DMS79 treated with DMSO at 0.1 percent for 48 hours (cell line): ENCODE measurements at places on chromosomes 11 and 22.

- peak; percentile 6 for DNase-seq
Measured at GRCh38 chr22:40031766-40032470, 37.2 kb downstream of the FAM83F start.

DNA sequence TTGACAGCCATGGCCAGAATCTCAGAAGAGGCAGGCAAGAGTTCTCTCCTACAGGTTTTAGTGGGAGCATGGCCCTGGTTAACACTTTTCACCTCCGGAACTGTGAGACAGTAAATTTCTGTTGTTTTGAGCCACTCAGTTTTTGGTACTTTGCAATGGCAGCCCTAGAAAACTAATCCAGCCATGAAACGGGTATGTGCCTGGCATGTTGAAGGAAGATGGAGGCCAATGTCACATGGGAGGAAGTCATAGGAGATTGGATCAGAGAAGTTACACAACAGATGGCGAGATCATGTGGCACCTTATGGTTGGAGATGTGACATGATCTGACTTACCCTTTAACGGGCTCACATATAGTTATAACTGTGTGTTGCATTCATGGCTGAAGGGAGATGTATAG is 63.2 kb upstream of the EED start:
- DNase-seq, result no peak

- no peak for DNase-seq
Measured at GRCh38 chr11:64071849-64072248, 36.1 kb downstream of the FLRT1 start.

GRCh38 chr11:19071255-19071654 is 10.7 kb upstream of the MRGPRX2 start:
- DNase-seq, result peak; percentile 65

DNA sequence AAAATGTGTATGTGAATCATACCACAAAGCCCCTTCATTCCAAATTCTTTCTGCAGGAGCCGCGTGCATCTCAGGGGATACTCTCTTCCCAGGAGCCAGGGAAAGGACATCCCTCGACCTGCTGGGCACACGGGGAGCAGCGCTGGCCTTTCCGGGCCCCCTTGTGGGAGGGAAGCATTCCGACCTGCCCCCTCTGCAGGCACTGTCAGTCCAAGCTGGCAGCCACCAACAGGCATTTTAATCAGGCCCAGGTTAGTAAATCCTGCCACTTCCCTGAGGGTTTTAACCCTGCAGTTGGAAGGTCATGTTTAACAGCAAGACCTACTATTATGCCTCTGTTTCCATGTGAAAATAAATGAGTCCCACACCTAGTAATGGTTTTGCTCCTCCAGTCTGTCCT is 391.5 kb downstream of the SHANK2 start:
- DNase-seq, result no peak

DNA sequence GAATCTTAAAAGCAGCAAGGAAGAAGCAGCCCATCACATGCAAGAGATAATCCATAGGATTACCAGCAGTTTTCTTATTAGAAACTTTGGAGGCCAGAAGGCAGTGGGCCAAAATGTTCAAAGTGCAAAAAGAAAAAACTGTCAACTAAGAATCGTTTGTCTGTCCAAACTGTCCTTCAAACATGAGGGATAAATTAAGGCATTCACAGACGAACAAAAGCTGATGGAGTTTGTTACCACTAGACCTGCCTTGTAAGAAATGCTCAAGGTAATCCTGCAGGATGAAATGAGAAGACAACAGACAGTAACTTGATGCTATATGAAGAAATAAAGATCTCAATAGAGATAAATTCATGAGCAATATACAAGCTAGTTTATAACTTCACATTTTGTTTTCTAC is 150.4 kb downstream of the WNT7B start:
- no peak for DNase-seq

- no peak for DNase-seq
Measured at GRCh38 chr22:39665229-39665628, 94.7 kb downstream of the CACNA1I start.

DNA sequence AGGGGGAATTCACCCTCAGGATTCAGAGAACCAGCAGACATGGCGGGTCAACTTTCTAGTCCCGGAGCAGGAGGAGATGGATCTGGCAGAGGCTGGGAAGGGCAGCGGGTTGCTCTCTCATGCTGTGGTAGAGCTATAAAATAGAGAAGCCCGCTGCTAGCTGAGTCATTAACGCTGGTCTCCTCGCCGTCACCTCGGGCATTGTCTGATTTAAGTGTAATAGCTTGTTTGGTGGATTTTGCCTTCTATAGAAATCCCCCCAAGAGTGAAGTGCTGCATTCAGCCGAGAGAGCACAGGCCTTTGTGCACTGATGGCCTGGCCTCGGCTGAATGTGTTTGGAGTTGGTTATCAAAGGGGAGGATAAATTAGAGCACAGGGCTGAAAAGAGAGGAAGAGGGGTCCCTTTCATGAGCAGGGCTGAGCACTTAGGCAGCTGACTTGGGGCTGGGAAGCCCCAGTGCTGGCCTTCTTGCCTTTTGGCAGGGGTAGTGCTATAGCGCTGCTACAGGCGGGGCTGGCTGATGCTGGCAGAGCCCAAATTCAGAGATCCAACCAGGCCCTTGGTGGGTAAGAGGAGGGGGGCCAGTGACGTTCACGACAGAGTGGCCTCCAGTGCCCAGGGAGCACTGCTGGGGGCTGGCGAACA is 161.1 kb upstream of the CADM1 start:
- DNase-seq, result no peak

DNA sequence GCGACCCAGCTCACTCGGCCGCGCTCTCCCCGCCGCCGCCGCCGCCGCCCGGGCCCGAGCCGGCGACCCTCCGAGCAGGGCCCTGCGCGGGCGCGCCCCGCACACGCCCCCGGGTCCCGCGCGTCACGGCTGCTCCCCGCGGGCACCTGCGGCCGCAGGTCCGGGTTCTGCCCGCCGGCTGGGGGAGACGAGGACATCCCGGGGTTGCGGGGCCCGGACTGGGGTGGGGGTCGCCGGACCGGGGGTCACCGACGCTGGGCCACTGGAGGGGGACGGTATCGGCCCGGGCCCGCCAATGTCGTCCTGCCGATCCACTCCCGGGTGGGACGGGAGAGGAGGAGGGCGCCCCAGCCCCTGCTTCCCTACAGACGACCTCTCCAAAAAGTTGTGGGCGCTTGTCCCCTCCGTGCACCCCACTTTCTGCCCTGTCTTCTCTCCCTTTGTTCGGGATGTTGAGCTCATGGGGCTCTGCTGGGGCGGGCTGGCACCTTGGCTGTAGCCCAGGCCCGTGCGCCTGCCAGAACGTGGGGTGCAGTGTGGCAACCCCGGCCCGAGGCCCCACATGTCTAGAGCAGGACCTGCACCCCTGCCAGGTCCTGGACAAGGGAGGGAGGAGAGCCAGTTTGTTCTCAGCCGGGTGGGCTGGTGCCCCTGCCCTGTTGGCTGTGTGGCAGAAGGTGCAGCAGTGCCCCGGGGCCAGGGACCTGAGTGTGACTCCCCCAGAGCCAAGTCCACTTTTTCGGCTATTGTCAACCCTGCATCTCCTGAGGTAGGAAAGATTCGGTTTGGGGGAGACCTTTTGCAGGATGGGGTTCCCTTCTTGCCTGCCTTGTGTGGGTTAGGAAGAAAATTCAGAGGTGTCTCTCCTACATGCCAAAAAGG is 40.2 kb upstream of the CELSR1 start:
- no peak for DNase-seq

DNA sequence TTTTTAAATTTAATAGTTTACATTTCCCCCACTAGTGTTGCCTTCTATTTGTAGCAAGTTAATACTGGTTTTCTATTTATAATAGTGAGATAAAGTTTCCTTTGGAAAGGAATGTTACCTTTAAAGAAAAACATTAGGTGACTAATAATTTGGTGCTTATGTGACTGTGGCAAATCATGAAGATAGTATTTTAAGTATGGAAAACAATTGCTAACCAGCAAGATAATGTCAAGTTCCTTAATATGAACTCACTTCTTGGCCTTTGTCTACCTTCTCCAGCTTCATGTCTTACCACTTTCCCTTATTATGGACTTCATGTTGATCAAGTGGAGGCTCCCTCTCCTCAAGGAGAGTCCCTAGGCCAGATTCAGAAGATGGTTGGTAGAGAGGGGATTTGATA is 27.2 kb downstream of the ARHGEF12 start:
- DNase-seq, result no peak

DNA sequence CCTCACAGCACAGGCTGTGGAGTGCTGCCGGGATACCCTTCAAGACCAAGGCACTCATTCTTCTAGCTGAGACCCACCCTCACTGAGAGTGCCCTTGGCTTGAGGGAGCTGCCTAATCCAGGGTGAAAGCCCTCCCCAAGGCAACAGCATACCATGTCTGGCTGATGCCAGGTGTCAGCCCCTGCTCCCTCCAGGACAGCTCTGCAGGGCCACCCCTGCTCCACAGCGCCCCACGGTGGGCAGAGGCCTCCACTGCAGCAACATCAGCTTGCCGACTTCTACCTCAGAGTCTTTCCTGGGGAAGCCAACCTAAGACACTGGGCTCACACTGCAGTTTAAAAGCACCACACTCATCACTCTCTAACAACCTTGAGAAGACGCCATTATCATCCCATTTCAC is 29.0 kb downstream of the TTLL1 start:
- DNase-seq, result no peak

- DNase-seq, result no peak
Measured at GRCh38 chr11:65315866-65316226, 1.2 kb downstream of the CDC42EP2 start.

- no peak for DNase-seq
Measured at GRCh38 chr11:130775306-130776060, 140.8 kb downstream of the SNX19 start.

GRCh38 chr11:57124917-57125316 is 56.8 kb upstream of the LRRC55 start:
- DNase-seq, result no peak

DNA sequence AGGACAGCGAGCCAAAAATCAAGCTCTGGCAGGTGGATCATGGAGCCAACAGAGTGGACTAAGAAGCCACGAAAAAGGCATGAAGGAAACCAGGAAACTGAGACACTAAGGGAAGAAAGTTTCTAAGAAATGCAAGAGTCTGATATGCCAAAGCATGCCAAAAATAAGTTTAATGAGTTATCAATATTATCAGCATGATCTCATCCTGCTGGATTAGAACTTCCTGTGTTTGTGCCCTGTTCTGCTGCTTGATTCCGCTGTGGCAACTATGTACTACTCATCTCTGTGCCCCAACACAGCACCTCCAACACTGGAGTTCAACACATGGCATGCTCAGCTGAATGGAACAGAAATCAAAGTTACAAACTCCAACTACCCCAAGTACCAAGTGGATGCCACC is 10.8 kb downstream of the SNX19 start:
- DNase-seq, result no peak

GRCh38 chr11:1536065-1536843 is 35.8 kb downstream of the DUSP8 start:
- DNase-seq, result no peak

DNA sequence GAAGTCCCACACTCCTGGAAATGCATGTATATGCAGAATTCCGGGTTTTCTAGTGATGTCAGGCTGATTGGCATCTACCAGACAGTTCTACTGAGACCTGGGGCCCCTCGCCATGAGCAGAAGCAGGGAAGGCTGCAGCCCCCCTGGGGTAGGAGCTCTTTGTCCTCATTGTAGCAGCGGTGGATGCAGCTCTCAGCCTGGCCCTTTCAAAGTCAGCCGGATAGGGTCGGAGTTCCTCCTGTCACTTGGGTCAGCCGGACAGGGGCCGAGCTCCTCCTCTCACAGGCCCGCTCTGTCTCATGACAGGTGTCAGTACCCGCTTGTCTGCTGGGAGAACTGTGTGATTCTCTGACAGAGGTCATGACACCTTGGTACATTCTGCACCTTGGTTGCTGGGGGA is 30.0 kb downstream of the MRGPRD start:
- no peak for DNase-seq

DNA sequence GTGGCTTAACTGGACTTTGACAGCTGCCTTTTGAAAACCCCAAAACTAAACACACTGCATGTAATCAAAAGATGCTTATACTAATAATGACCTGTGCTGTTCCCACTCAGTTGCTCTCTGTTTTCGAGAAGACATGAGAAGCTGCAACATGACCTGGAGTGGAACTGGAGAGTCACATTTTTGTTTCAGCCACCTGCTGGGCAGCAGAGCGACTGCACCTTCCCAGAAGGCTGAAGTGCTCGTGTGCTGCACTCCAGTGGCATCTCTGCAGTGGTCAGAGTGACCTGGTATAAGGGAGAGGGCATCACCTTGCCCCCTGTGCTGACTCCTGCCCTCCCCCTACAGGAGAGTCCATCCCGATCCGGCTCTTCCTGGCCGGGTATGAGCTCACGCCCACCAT is 8.6 kb downstream of the THYN1 start:
- DNase-seq, result no peak

DNA sequence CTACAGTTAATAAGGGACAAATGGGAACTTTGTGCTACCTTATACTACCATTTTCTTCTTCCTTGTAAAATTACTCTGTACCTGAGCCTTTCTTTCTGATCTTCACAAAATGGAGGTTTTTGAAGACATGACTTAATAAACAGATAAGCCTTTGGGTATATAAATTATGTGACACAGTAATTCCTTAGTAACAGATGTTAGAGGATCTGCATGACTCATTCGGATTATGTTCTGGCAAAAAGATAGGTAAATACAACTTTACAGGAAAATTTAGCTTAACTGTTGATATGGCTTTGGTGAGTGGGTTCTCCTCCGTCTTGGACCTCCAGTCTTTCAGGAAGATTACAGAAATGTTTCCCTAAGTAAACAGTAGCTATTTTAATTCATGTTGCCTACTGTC is 61.8 kb downstream of the BID start:
- no peak for DNase-seq

GRCh38 chr11:121575250-121575962 is 122.6 kb upstream of the SORL1-AS1 start:
- DNase-seq, result no peak

GRCh38 chr11:23542816-23543215 is 682.5 kb upstream of the CCDC179 start:
- DNase-seq, result no peak

DNA sequence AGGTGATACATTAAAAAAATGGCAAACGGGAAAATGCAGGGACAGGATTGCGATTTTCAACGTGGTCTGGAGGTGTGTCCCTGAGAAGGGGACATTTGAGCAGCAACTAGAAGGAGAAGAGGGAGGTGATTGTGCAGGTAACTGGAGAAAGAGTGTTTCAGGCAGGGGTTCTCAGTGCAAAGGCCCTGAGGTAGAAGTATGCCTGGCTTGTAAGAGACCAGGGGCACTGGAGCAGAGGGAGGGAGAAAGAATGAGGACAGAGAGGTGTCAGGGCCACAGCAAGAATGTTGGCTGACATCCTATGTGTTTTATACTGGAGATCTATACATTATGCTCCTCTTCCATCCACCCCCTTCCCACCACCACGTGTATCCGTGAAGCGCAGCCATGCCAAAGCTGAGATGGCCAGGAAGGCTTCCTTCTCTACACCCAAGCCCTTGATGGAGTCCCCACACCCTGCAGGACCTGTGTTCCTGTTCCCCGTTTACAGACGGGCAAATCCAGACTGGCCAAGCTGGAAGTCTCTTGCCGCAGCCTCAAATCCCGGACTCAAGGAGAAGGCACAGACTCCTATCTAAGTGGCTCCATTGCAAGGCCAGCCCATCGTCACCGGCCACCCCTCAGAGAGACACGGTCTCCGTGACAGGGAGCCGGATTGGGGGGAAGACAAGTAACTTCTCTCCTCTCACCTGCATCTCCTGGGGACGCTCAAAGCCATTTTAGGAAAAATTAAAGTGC is 416.1 kb downstream of the MN1 start:
- DNase-seq, result no peak

GRCh38 chr22:37529652-37530345 is 10.6 kb upstream of the CARD10 start:
- no peak for DNase-seq
